ENCODE measurements at places on chromosomes 13 and 19.

DNA sequence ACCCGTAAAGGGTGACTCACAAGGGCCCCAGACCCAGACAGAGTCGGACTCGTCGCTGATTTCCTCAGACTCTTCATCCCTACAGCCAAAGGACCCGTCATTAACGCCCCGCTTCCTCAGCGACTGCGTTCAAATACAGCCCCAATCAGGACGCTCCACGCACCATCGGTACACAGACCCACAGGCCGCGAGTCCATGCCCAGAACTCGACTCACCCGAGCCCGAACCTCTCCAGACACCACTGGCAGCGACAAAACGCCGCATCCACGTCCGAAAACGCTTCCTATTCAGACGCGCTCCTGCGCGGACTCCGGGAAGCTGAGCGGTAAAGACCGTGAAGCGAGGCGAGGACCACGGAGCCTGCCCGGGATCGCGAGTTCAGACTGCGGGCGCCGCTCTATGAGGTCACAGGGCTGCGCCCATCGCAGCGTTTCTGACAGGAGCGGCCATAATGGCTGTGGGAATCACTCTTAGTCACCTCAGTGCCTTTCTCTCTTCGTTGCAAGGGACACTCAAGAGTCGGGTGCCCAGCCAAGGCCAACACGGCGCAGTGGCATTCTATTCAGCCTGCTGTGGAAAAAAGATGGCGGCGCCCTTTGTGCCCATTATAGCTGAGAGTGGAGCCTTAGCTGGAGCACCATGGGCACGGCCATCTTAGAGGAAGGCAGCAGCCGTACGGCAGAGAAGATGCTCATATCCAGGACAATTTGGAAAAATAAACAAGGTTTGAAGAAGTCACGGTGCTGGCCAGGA lies at the start of gene ZNF614:
Gene ZNF614 (minus strand): TSS at position 353 of the 753 bp plus-strand sequence. CDS start 2,634 bp downstream, outside the sequence.
- peak; percentile 96 for ATAC-seq

DNA sequence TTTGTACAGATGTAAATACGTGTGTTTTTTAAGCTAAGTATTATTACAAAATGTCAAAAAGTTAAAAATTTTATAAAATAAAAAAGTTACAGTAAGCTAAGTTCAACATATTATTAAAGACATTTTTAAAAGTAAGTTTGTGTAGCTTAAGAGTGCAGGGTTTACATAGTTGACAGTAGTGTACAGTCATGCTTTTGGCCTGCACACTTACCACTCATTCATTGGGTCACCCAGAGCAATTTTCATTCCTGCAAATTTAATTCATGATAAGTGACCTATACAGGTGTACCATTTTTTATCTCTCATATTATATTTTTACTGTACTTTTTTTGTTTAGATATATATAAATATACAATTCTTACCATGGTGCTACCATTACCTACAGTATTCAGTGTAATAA lies 769.9 kb upstream of the SLITRK6 start:
- ATAC-seq: no peak

DNA sequence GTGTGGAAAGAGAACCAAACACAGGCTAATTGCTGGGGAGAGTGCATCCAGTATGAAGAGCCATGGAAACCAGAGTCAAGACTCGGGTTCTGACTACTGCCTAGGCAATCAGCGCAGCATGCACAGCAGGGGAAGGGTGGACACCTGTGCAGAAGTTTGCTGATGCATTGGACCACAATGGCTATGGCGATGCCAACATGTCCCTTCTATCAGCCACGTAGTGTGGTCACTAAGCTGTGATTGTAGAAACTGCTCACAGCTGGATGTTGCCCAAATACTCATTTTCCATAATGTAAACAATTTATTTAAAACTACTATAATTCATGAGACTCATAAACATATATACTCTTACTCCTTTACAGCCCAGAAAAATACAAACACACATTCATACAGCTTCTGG lies 1718.2 kb downstream of the EFNB2 start:
- ATAC-seq: no peak

DNA sequence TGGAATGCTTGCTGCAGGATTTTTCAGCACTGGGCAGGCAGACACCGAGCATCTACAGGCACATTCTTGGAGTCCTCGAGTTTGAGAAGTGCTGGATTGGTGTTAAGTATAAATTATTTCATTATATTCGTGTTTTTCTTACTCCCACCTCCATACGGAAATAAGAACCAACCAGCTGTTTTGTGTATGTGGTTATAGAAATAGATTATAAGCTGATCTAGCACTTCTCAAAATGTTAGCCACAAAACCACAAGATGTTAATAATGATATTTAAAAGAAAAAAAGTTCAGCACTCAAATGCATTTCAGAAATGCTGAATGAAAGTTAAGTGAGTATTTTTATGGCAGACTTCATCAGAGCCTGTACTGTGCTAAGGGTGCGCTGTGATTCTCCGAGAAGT lies 24.0 kb upstream of the TEX29 start:
- ATAC-seq: no peak

DNA sequence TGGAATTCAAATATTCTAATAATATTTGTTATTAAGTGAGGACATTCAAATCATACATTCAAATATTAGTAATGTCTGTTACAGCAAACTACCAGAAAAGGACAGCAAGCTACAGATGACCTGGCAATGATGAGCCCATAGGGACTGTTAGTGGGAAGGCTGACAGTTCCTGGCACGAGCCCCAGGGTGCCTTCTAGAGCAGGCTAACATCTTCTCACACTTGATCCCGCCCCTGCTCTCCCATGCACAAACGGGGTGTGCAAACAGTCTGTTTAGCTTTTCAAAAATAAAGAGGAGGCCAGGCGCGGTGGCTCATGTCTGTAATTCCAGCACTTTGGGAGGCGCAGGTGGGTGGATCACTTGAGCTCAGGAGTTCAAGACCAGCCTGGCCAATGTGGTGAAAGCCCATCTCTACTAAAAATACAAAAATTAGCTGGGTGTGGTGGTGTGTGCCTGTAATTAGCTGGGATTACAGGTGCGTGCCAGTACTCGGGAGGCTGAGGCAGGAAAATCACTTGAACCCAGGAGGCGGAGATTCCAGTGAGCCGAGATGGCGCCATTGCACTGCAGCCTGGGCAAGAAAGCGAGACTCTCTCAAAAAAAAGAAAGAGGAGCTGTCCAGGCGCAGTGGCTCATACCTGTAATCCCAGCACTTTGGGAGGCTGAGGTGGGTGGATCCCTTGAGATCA lies 9.6 kb upstream of the GARRE1 start:
- ATAC-seq: no peak

DNA sequence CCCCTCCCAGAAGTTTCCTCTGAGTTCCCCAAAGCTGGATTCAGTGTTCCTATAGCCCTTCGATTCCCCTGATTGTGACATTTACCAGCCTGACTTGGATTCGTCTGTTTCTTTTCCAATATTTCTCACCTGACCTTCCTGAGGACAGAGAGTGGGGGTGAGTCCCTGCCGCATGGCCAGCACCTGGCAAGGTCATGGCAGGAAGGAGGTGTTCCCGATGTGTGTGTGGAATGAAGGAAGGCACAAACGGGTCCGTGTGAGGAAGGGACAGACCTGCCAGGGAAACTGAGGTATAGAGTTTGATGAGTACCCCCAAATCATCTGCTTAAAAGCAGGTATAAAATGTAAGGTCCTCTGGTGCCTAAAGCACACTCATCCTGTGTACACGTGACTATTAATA lies 3.3 kb downstream of the COL4A1 start:
- ATAC-seq: no peak

- no peak for ATAC-seq
These were observed 35.6 kb downstream of the EPS15L1 start for GRCh38 chr19:16435999-16436650.

DNA sequence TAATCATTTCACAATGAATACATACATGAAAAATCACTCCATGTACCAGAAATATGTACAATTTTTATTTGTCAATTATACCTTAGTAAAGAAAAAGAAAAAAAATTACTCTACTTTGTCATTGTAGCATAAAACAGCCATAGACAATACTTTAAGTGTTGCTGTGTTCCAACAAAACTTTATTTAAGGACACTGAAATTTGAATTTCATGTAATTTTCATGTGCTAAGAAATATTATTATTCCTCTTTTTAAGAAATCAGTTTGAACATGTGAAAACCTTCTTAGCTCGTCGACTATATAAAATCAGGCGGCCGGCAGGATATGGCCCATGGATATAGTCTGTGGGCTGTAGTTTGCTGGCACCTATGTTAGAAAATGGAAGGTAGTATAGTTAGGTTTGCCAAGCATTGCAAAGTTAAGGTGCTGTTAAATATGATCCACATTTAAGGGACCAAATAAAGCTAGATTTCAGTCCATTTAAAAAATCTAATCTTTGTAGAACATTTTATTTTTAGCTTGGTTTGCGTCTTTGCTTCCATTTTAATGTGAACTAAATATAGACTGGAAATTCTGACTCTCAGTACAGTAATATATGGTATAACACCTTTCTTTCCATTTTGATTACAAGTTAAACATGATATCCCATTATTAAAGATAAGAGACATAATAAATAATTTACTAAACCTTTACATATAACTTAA lies 6.5 kb downstream of the DGKH start:
- no peak for ATAC-seq

- ATAC-seq: no peak
These were observed 340.7 kb upstream of the HTR2A start for GRCh38 chr13:47237571-47237970.

DNA sequence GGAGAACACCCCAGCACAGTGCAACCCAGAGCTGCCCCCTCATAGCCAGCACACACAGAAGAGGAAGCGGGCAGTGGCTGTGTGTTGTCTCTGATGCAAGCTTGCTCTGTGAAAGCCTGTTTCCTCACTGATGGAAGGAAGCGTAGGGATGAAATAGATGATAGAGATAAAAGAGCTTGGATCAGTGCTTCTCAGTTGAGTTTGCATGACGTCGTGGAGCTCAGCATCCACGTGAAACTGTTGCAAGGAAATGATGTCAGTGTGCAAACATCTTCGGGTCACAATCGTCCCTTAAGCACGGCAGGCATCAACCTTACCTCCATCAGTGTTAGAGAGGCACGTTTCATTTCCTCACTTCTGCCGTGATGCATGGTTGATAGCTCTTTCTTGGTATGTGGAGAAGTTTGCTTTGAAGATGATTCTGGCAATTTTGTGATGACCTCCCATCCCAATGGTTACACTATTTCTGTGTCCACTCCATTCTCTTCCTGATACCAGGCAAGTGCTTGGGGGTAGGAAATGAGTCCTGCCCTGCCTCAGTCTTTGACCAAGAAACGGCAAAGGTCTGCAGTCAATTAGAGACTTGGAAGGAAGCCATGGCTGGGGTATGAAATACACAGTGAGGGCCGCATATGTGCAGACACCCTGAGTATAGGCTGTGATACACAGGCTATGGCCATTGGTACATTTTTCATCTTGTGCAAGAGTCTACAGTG lies 183.0 kb downstream of the ZNF536 start:
- no peak for ATAC-seq

- ATAC-seq: no peak
These were observed 375.6 kb downstream of the COG6 start for GRCh38 chr13:40031031-40031430.

DNA sequence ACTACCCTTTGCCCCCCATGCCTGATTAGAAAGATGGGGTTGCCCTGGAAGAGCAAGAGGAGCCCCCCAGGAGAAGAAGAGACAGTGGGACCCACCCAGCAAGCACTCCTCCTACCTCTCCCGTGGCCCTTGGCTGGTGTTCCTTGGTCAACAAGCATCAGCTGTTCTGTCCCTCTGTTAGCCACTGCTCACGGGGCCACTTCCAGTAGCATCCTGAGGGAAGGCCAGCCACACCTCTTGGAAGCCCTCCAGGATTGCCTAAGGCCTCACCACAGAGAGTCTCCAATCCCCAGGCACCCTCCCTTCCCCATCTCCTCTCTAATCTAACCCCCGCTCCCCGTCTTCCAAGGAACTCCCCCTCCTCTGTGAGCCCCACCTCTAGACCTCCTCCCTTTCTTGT lies 15.1 kb upstream of the DPP9 start:
- no peak for ATAC-seq

DNA sequence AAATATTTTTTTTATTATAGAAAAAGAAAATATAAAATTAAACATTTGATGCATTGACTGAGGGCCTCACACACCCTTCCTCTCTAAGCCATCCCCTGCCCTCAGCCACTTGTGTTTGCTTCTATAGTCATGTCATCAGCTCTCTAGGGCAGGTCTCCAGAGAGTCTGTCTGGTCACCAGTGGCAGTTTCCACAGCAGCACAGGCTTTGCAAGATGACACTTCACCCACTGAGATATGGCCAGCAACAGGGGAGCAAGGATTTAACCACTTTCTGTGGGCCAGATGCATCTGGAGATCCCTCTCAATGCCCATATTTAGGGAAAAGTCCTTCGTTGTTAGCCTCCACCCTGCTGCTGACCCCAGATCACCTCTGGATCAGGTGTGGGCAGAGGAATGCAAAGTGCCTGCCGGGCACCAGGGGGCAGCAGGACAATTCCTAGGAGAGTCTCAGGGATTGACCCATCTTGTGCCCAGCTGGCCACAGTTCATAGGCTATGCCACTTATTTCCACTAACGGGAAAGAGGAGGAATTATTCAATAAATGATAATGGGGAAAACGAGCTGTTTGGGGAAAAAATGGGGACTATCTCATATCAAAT lies 4.8 kb downstream of the ABCC4 start:
- no peak for ATAC-seq

DNA sequence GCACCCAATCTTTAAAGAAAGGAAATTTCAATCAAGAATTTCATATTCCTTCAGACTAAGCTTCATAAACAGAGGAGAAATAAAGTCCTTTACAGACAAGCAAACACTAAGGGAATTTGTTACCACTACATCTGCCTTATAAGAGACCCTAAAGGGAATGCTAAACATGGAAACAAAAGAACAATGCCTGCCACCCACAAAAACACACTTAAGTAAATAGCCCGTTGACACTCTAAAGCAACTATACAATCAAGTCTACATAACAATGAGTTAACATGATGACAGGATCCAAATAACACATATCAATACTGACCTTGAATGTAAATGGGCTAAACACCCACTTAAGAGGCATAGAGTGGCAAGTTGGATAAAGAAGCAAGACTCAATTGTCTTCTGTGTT lies 1056.9 kb upstream of the ATXN8OS start:
- ATAC-seq: no peak

DNA sequence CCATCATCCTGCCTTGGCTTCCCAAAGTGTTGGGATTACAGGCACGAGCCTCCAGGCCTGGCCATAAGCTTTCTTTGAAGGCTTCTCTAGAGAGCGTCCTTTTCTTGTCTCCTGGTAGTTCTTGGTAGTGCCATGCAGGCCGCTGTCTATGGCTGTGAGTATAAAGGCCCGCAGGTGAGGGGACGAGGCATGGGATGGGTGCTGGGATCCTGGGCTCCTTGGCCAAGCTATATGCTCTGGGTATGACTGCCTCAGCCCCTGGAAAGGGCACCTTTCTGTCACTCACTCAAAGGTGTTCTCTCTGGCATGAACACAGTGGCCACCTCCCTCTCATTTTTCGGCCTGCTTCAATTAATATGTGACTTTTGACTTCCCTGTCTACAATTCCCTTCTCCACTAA lies 6.3 kb upstream of the ABCC4 start:
- no peak for ATAC-seq

GRCh38 chr19:56144376-56144775 lies 3.3 kb downstream of the ZNF444 start:
- no peak for ATAC-seq

- peak; percentile 69 for ATAC-seq
These were observed 59.7 kb upstream of the UBL3 start for GRCh38 chr13:29909975-29910674.

Measured in gastroesophageal sphincter (tissue), 4 donors.